Neural progenitor cell (in vitro differentiated cells): ENCODE measurements at places on chromosomes 4 and X. TPM values are rescaled to one million over a fixed set of nuclear protein-coding genes. Genes with fewer than 3 reads are reported as not detected.

- no peak overlapping the region for H3K4me3 ChIP-seq
- H3K27me3 ChIP-seq: no peaks in the 10 kb centered on the region
- no peaks in the 10 kb centered on the region for H3K36me3 ChIP-seq
- H3K4me1 ChIP-seq: peaks cover 7% of the 10 kb centered on the region
- H3K27ac ChIP-seq: no peak overlapping the region
- DNase-seq: no peak
Measured at GRCh38 chrX:114508756-114509155, 75.1 kb upstream of the HTR2C start.

GRCh38 chrX:2701600-2701999 is 10.5 kb downstream of the CD99 start:
- H3K4me3 ChIP-seq: no peak overlapping the region
- no peak for DNase-seq

- H3K4me1 ChIP-seq: no peaks in the 10 kb centered on the region
- H3K4me3 ChIP-seq: no peak overlapping the region
- DNase-seq: peak; percentile 37
- no peaks in the 10 kb centered on the region for H3K36me3 ChIP-seq
- H3K27ac ChIP-seq: no peak overlapping the region
Measured at GRCh38 chrX:30228526-30228925, 1.9 kb upstream of the MAGEB3 start.

DNA sequence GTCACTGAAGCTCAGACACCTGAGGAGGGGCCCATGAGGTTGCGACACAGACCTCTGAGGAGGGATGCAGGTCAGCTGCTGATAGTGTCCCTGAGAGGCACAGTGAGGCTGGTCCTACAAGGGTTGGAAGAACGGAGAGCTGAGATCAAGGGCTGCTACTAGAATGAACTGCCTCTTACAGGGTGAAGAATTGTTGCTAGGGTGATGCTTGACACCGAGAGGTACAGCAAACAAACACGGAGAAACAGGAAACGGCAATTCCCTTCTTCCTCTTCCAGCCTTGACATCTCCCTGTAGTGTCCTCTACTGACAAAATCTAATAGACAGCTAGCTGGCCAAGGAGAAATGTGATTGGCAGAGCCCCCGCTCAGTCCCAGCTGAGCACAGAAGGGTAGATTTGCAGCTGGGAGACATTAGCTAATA is 11.8 kb upstream of the HPGDS start:
- H3K4me3 ChIP-seq: no peak overlapping the region
- DNase-seq: no peak
- no peaks in the 10 kb centered on the region for H3K27me3 ChIP-seq
- H3K27ac ChIP-seq: no peak overlapping the region

GRCh38 chrX:9710332-9710731 is 55.3 kb downstream of the GPR143 start:
- DNase-seq: no peak
- no peaks in the 10 kb centered on the region for H3K36me3 ChIP-seq
- no peak overlapping the region for H3K4me3 ChIP-seq
- H3K4me1 ChIP-seq: no peaks in the 10 kb centered on the region

DNA sequence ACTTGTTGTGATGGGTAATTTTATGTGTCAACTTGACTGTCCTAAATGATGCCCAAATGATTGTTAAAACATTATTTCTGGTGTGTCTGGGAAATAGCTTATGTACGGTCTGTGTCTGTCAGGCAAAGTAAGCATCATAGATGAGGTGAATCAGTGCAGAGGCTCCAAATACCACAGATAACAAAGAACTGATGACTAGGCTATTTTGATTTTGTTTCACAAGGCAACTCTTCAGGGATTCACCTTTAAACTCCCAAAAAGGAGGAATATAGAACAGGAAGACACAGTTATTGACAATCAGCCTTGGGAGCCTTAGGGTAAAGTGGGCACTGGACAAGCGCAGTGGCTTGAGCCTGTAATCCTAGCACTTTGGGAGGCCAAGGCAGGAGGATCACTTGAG is 290.7 kb downstream of the PCDH10 start:
- no peak overlapping the region for H3K27ac ChIP-seq
- no peaks in the 10 kb centered on the region for H3K4me1 ChIP-seq
- H3K4me3 ChIP-seq: no peak overlapping the region
- no peak for DNase-seq
- no peaks in the 10 kb centered on the region for H3K36me3 ChIP-seq

- no peak overlapping the region for H3K4me3 ChIP-seq
- peaks cover 4% of the 10 kb centered on the region for H3K4me1 ChIP-seq
- H3K27ac ChIP-seq: no peak overlapping the region
Measured at GRCh38 chr4:113325876-113326615, 276.6 kb downstream of the ANK2 start.

The GABRA4 gene
- total RNA-seq: not detected in 2 replicates

- H3K36me3 ChIP-seq: no peaks in the 10 kb centered on the region
- H3K27ac ChIP-seq: peak overlapping the region; percentile 6
- DNase-seq: no peak
- peak overlapping the region; percentile 68 for H3K4me3 ChIP-seq
- H3K4me1 ChIP-seq: peaks cover 5% of the 10 kb centered on the region
- H3K27me3 ChIP-seq: no peaks in the 10 kb centered on the region
Measured at GRCh38 chrX:317424-318067, 1.1 kb downstream of the GTPBP6 start.

GRCh38 chr4:72302981-72303704 is 265.9 kb downstream of the ADAMTS3 start:
- no peaks in the 10 kb centered on the region for H3K36me3 ChIP-seq
- DNase-seq: peak; percentile 73
- no peak overlapping the region for H3K27ac ChIP-seq
- no peaks in the 10 kb centered on the region for H3K27me3 ChIP-seq
- no peaks in the 10 kb centered on the region for H3K4me1 ChIP-seq
- no peak overlapping the region for H3K4me3 ChIP-seq

DNA sequence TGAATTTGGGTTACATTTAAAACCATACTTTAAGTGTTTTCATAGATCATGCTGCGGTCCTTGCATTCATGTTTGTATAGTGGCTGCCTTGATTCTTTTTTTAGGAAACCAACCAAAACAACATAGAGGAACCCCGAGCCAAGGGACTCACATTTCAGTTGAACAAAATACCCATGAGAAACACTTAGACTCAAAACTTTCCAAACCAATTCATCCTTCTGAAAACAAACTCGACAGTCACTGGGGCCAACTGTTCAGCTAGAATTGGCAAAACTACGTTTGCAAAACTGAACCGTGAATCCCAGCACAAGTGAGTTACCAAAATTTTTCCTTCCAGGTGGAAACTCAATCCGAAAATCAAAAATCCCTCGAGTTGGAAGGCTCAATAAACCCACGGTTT is 1.4 kb downstream of the ADGRA3 start:
- H3K27ac ChIP-seq: peak overlapping the region; percentile 89
- no peak for DNase-seq
- peak overlapping the region; percentile 84 for H3K4me3 ChIP-seq
- no peaks in the 10 kb centered on the region for H3K36me3 ChIP-seq
- H3K27me3 ChIP-seq: peaks cover 5% of the 10 kb centered on the region

The RADX gene
- total RNA-seq: 10.5 and 14.2 TPM in 2 replicates

GRCh38 chr4:76147454-76148141 is 599 bp downstream of the NUP54 start:
- peak; percentile 95 for DNase-seq
- H3K4me1 ChIP-seq: peaks cover 18% of the 10 kb centered on the region
- no peaks in the 10 kb centered on the region for H3K27me3 ChIP-seq
- H3K36me3 ChIP-seq: peaks cover 15% of the 10 kb centered on the region
- peak overlapping the region; percentile 96 for H3K27ac ChIP-seq

DNA sequence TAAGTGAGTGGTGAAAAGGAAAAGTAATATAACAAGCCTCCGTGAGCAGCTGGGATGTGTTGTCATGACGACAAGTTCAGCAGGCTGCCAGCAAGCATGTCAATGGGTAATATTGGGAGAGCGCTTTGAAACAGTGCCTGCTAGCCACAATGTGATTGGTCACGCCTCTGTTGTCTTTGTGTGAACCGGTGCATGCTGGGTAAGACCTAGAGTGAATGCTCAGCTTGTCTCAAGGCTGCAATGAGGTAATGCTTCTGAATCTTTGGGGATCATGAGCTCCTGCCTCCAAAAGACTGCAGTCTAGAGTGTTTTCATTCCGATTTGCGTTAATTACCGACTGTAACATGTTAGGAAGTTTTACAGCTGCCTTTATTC is 54.9 kb downstream of the STOX2 start:
- H3K27ac ChIP-seq: no peak overlapping the region
- H3K36me3 ChIP-seq: no peaks in the 10 kb centered on the region
- peak overlapping the region; percentile 20 for H3K4me3 ChIP-seq
- DNase-seq: peak; percentile 86
- peaks cover 54% of the 10 kb centered on the region for H3K4me1 ChIP-seq

- no peaks in the 10 kb centered on the region for H3K27me3 ChIP-seq
- no peaks in the 10 kb centered on the region for H3K36me3 ChIP-seq
- no peak for DNase-seq
- no peaks in the 10 kb centered on the region for H3K4me1 ChIP-seq
Measured at GRCh38 chr4:171565130-171565788, 247.9 kb upstream of the GALNTL6 start.

The SOWAHD gene
- 0.50 TPM in 1 of 2 replicates, not detected in the other for total RNA-seq

GRCh38 chrX:41110801-41111625 is 25.8 kb downstream of the USP9X start:
- H3K36me3 ChIP-seq: no peaks in the 10 kb centered on the region
- peak overlapping the region; percentile 6 for H3K4me3 ChIP-seq
- peaks cover 39% of the 10 kb centered on the region for H3K4me1 ChIP-seq
- DNase-seq: peak; percentile 31
- H3K27me3 ChIP-seq: no peaks in the 10 kb centered on the region

GRCh38 chrX:77960567-77960966 is 8.9 kb downstream of the PGAM4 start:
- no peaks in the 10 kb centered on the region for H3K4me1 ChIP-seq
- no peak for DNase-seq
- H3K4me3 ChIP-seq: no peak overlapping the region
- H3K36me3 ChIP-seq: no peaks in the 10 kb centered on the region
- H3K27ac ChIP-seq: no peak overlapping the region
- no peaks in the 10 kb centered on the region for H3K27me3 ChIP-seq

DNA sequence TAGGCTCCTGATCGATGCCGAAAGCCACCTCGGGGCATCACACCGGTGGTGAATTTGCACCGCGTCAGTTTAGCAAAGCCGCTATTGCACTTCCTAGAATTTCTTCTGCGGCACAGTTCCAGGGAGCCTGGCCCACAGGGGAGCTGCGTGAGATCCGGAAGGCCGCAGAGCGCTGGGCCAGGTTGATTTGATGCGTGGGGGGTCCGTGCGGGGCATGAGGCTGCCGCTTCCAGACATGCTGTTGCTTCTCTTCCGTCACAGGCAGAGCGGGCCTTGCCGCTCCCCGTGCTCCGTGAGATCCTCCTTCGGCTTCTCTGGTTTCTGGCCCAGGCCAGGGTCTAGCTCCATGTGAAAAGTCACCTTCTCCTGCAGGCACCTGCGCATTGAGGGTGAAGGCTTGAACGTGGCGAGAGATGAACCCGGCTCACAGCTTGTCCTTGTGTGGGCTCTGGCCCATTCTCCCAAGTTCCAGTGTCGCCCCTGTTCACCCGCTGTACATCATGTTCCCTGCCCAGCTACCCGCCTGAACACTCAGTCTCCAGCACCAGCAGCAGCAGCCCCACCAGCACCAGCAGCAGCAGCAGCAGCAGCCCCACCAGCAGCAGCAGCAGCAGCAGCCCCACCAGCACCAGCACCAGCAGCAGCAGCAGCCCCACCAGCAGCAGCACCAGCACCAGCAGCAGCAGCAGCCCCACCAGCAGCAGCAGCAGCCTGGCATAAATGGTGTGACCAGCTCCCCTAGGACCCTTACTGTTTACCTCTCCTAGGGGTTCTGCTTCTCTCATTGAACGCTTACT is 131.2 kb downstream of the TRIML1 start:
- no peaks in the 10 kb centered on the region for H3K27me3 ChIP-seq
- H3K27ac ChIP-seq: no peak overlapping the region
- no peaks in the 10 kb centered on the region for H3K36me3 ChIP-seq
- DNase-seq: no peak

DNA sequence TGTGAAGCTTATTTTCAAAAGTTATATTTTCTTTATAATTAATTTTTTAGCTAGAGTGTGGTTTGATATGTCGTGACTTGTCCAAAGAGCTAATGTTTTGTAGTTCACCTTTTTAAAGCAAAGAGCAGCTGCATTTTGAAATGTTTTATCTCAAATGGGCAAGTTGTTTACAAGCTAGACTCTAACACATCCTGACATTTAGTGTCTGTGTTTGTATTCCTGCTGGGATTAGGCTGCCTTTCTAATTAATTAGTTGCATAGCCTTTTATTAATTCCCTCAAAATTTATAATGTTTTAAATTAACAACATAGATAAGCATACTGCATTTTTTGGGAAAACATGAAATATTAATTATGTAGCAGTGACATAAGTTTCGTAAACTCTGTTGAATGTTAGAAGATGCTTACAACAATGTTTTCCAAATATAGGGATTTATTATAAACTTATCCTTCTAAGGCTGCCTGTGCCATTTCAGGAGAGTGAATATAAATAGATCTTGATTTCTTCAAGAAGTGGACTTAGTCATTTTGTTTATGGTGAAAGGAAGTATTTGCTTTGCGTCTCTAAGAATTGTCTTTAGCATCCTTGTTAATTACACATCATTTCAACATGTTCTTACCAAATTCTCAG is 37.7 kb upstream of the NUDT6 start:
- no peak overlapping the region for H3K4me3 ChIP-seq
- H3K27ac ChIP-seq: no peak overlapping the region
- no peaks in the 10 kb centered on the region for H3K4me1 ChIP-seq
- H3K36me3 ChIP-seq: peaks cover 4% of the 10 kb centered on the region
- H3K27me3 ChIP-seq: no peaks in the 10 kb centered on the region

The CENPVL1 gene
- 0.56 and 2.0 TPM in 2 replicates for total RNA-seq

The LNX1 gene
- total RNA-seq: 0.34 and 0.43 TPM in 2 replicates

DNA sequence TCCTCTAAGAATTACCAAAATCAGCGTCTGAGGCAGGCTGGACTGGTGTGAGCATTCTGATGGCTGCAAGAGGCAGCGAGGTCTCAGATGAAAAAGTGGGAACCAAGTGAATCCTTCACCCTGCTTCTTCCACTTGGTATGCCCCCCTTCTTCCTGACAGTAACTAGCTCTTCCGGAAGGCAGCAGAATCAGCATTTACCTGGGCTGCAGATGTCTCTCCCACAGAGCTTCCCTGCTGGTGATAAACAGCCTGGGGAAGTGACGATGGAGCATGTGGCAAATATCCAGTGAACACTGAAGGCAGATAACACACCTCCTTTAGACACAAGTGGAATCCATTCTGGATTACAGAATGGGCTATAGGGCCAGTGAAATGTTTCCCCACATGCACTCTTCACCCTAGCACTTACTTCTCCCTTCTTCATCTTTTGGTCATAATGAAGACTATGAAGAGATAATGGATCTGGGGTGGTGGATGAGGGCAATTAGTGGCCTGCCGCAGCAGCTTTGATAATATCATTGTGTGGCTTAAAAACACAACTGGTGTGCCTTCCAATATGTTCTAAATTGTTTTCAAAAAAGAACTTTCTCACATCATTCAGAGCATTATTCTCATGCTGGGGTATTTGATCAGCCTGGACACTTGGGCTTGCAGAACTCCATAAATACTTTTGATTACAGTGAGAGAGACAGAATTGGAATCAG is 60.8 kb upstream of the TBC1D9 start:
- no peak overlapping the region for H3K27ac ChIP-seq
- no peaks in the 10 kb centered on the region for H3K36me3 ChIP-seq
- H3K27me3 ChIP-seq: no peaks in the 10 kb centered on the region
- peaks cover 10% of the 10 kb centered on the region for H3K4me1 ChIP-seq
- no peak overlapping the region for H3K4me3 ChIP-seq
- DNase-seq: no peak

GRCh38 chr4:24742335-24742734 is 53.0 kb upstream of the SOD3 start:
- no peak for DNase-seq
- H3K4me3 ChIP-seq: no peak overlapping the region
- peaks cover 16% of the 10 kb centered on the region for H3K4me1 ChIP-seq
- no peaks in the 10 kb centered on the region for H3K27me3 ChIP-seq
- no peak overlapping the region for H3K27ac ChIP-seq
